ENCODE measurements at places on chromosomes 4 and X.

GRCh38 chrX:118552121-118552900 is 56.7 kb downstream of the DOCK11 start:
- peak; percentile 75 for DNase-seq

DNA sequence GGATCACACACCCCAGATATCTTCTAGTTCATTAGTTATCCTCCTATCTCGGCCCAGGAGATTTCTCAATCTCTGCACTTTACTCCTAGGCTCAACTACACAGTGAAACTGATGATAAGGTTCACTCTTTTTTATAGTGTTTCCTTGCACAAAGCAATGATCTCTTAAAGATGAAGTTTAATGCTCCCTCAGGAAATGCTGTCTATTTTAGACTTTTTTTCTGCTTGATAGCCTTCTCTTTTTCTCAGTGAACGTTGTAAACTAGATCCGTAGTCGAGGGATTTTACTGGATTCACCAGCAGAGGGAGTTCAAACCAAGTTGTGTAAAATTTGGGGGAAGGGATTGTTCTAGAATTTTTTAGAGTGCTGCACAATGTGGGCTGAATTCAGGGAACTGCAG is 269.6 kb downstream of the GBA3 start:
- DNase-seq = peak; percentile 5

DNA sequence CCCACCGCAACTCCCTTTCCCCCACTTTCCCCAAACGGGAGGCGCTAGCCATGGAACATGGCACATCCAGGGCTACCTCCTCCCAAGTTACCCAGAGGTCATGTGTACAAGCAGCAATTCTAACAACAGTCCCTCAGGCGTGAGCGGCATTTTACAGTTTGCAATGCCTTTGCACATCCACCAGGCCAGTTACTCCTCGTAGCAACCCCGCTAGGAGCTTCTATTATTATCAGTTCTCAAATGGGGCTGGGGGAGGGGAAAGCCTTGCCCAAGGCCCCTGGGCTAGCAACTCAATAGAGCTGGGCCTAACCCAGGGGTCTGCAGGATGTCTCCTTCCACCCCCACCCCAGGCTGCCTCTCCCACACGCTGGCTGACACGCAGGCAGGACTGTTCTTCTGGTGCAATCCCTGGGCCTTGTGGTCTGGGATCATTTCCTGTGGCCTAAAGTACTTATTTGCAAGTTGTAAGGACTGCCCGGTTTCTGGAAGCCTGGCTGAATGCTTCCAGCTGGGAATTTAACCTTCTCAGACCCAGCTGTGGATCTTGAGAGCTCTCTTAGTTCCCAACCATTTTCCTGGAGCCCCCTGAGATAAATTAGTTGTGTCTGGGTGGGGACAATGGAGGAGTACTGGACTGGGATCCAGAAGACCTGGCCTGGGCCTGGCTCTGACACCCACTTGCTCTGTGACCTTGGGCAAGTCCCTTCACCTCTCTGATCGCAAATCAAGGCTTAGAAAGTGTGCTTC is 27.7 kb downstream of the PJA1 start:
- DNase-seq = no peak

GRCh38 chr4:128606173-128606572 is 203.3 kb upstream of the JADE1 start:
- no peak for DNase-seq

DNA sequence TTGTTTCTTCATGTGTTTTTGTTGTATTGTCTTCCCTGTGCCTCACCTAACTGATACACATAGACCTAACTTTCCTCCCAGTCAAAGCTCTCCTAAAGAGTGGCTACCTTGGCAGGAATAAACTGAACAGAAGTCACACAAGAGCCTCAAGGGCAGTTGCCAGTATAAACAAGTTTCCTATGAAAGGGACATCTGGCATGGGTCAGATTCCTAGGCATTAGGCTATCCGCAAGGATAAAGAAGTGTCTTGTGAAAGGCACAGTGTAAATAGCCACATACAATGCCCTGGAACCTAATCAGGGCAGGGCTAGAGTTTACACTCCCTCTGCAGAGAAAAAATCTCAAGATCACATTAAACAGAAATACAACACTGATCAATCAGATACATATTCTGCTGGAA is 220.8 kb downstream of the SPANXN3 start:
- no peak for DNase-seq

DNA sequence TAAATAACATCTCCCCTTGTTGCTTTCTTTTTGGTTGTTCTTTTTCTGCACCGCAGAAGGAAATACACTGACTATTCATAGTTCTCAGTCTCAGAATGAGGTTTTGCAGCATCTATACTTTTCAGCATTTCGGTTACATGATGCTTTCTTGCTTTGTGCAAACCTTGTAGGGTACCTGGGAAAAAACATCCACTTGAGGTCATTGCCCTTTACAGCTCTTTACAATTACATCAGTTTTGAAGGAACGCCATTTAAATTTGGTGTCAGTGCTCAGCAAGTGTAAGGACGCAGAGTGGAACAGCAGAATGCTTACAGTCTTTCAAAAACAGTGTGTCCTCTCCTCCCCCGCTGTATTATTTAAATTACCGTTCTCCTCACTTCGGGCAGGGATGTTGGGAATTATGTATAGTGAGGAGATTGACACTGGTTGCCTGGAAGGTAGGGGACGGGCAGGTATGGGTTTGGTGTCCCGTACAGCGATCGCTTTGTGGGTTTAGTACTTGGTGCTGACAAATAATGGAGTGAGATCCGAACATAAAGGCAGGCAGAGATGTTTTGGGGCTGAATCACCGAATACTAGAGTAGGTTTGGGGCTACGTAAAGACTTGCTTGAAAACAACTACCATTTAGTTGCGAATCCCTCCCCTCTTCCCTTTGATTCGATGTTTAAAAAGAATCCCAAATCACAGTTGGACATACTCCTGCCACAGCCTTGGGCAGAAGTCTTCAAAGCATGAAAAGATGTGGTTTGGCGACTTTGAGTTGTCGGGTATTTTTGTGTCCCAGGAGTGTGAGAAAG is 2.0 kb upstream of the NKX3-2 start:
- DNase-seq = no peak

- no peak for DNase-seq
These were observed 38.8 kb downstream of the FAT1 start for GRCh38 chr4:186684889-186685309.

DNA sequence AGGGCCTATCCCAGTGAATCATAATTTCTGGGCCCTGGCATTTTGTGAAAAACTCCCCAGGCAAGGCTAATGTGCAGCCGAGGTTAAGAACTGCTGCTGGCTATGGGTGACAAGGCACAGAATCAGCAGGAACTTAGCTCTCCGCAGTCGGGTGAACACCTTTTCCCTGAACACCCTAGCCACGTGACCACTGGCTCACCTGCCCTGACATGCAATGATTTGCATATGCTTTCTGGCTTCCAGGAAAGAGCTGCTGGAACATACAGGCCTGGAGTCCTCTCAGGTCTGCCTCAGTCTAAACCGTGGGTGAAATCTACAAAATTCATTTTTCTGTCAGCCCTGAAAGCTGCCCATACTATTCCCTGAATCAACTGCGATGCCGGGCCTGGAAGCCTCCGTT is 56.6 kb downstream of the ZNF827 start:
- no peak for DNase-seq

DNA sequence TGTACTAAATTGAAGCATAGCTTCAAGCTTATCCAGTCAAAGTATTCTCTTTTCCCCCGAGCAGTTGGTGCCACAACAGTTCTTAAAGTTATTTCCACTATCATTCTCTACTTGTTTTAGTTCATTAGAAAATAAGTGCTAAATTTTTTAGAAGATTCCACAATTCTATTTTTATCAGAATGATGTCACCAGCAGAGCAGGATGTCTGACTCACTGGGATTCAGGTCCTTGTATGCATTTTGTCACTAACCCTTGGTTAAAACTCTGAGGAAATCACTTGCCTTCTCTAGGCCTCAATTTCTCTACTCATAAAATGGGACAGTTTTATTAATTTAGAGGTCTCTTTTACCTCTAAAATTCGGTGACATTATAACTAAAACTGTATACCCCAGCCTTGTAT is 3.4 kb downstream of the DDX53 start:
- DNase-seq = no peak

- DNase-seq = no peak
These were observed 113.7 kb upstream of the NEXMIF start for GRCh38 chrX:75038925-75039324.
